ENCODE measurements at places on chromosomes 1 and 21. TPM values are rescaled to one million over a fixed set of nuclear protein-coding genes. Genes with fewer than 3 reads are reported as not detected.

Gene GUCA2A
- total RNA-seq = not detected

Gene TMPRSS15
- total RNA-seq = not detected

- no peak overlapping the region for H3K27ac ChIP-seq
- no peak for DNase-seq
- no peaks in the 10 kb centered on the region for H3K27me3 ChIP-seq
- peaks cover 54% of the 10 kb centered on the region for H3K36me3 ChIP-seq
- no peaks in the 10 kb centered on the region for H3K4me1 ChIP-seq
- H3K4me3 ChIP-seq = no peak overlapping the region
These were observed 35.0 kb downstream of the MYSM1 start for GRCh38 chr1:58664881-58665280.

DNA sequence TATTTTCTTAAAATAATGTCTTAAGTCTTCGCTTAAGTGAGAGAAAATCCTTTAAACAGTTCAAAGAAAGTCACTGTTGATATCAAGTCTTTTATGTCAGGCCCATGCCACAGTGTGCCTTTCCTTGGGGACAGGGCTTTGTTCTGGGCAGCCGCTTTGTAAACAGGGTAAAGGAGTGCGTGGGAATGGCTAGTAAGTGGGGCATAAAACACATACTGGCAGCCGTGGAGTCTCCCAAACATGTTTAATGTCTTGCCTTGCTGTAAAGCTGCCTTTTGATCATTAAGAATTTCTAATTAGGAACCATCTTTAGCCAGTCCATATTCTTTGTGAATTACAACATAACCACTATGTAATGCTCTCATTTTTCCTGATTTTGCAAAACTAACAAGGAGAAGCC, 99.7 kb downstream of the PHTF1 start:
- no peaks in the 10 kb centered on the region for H3K27me3 ChIP-seq
- H3K36me3 ChIP-seq = no peaks in the 10 kb centered on the region
- H3K4me1 ChIP-seq = no peaks in the 10 kb centered on the region
- DNase-seq = no peak

DNA sequence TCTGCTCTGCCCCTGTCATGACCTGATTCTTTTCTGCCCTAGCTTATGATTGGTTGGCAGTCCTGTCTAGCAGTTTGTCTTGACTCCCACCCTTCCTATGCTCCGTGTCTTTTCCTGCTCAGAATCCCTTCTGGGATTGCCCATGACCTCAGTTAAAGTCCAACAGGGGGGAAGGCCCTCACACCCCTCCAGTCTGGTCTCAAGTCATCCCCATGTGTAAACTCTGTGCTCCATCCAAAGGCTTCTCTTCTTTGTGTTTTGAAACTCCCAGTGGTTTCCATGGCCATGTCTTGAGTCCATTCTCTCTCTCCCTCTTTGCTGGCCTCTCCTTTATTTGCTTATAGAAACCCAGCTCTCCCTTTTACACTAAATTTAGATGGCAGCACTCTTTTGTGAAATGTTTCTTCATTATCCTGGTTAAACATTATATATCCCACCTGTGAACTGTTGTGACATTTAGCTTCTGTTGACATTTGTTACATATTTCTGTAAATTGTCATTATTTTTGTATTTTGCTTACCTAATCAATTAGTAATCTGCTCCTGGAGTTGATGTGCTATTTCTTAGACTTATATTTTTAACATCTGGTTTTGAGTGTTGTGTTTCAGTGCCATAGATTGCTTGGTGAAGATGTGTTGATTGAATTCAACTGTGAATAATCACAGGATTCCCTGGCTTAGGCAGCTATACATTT, 48.9 kb upstream of the GCLM start:
- H3K36me3 ChIP-seq = no peaks in the 10 kb centered on the region
- H3K4me1 ChIP-seq = no peaks in the 10 kb centered on the region
- no peak for DNase-seq
- H3K27me3 ChIP-seq = peaks cover 7% of the 10 kb centered on the region

GRCh38 chr1:167064621-167065020, 25.6 kb downstream of the GPA33 start:
- H3K4me1 ChIP-seq = peaks cover 4% of the 10 kb centered on the region
- no peak overlapping the region for H3K27ac ChIP-seq
- H3K36me3 ChIP-seq = no peaks in the 10 kb centered on the region
- no peak overlapping the region for H3K4me3 ChIP-seq

DNA sequence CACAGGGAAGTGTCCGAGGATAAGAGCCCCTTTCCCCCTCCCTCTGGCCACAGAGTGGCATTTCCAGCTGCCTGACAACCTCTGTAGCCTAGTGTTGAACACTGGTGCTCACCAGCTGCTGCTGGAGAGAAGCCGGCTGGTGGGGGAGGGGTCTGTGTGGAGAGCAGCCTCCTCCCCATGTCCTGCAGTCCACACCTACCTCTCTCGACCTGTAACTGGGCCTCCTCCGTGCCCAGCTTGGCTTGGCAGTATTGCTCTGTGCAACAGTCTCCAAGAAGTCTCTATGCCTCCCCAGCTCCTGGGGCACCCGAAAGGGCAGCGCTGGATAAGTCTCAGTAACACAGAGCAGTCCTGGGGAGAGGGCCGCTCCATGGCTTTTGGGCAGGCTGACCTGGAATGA, 17.0 kb downstream of the PAPPA2 start:
- H3K4me1 ChIP-seq = no peaks in the 10 kb centered on the region
- no peak overlapping the region for H3K4me3 ChIP-seq
- no peak for DNase-seq
- no peaks in the 10 kb centered on the region for H3K27me3 ChIP-seq

GRCh38 chr1:13702425-13703127, 2.6 kb downstream of the PRDM2 start:
- peak overlapping the region; percentile 12 for H3K4me3 ChIP-seq
- H3K36me3 ChIP-seq = peaks cover 20% of the 10 kb centered on the region
- DNase-seq = peak; percentile 42
- no peaks in the 10 kb centered on the region for H3K27me3 ChIP-seq
- H3K27ac ChIP-seq = peak overlapping the region; percentile 82

All from activated CD4-positive, alpha-beta T cell treated with anti-CD3 and anti-CD28 coated beads, Interleukin-2, amount 10 ng/mL, durations not matched to agents 7 days and 5 days (primary cell).